Activated T-cell treated with anti-CD3 and anti-CD28 coated beads for 24 hours (primary cell): ENCODE measurements at places on chromosomes 12 and 14.

- DNase-seq = no peak
Observed at GRCh38 chr14:102882226-102882906, 40.1 kb upstream of the AMN start.

DNA sequence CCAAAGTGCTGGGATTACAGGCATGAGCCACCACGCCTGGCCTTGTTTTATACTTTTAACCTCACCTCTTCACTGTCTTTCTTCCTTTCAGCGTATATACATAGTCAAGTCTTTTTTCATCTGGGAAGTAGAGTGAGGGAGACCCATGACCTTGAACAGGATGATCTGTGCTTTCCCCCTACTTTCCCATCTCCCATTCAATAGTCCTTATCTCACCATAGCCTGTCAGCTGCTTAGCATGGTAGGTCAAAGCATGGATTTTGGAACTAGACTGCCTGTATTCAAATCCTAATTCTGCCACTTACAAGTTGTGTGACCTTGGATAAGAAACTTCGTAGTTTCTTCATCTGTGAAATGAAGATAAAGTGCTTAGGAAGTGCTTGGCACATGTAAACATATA, 96.4 kb upstream of the MON2 start:
- no peak for DNase-seq

- no peak for DNase-seq
Observed at GRCh38 chr12:82862876-82863649, 176.4 kb downstream of the TMTC2 start.

DNA sequence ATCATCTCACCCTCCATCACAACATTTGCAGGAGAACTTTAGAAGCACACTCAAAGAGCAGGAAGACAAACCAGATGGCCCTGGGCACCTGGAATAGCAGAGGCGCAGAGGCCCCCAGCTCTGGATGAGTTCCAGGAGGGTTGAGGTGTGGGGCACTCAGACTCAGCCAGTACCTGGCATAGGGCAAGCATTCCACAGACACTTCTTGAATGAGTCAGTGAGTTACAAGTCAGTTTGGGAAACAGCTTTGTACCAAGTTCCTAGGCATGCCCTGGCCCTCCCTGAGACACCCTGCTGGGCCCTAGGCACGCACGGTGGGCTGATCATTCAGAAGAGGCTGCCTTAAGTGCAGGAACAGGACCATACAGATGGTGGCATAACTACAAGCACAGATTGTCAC, 54.3 kb downstream of the MAP3K9 start:
- no peak for DNase-seq

DNA sequence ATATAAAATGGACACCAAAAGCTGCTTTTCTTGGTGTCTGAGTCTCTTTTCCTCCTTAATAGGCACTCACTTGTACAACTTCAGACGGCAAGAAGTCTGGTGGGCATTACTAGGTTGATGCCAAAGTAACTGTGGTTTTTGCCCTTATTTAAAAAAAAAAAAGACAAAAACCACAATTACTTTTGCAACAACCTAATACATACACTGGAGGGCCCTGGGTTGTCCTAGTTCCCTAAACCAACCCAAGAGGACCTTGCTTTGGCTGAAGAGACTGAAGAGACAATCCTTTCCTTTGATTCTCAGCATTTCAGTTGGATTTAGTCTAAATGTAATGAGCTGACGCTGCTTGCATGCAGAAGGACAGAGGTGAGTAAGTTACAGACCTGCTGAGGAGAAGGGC, 16.2 kb upstream of the PLEKHG3 start:
- no peak for DNase-seq

DNA sequence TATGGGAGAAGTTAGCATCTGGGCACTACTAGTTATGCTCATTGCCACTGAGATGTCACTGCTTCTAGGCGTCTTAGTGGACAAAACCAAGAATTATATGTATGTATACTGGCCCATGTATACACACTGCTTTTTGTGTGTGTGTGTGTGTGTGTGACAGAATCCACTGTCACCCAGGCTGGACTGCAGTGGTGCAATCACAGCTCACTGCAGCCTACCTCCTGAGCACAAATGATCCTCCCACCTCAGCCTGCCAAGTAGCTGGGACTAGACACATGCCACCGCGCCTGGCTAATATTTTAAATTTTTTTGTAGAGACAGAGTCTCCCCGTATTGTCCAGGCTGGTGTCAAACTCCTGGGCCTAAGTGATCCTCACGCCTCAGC, 25.2 kb downstream of the LIMA1 start:
- no peak for DNase-seq

DNA sequence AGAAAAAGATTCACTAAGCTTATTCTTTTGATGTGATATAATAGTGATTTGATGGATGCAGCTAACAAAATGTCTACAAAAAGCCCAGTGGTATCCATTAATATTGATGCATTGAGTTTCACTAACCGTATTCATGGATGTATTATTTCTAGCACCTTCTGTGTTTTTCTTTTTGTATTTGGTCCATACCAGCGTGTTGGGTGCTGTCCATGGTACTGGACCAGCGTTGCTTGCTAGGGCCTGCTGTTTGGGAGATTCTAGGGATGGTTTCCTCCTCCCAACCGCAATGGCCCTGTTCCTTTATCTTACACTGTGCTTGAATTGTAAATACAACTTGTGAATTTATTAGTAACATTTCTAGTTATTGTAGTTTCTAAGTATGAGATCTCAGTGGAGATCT, 31.7 kb downstream of the ANO4 start:
- no peak for DNase-seq

GRCh38 chr12:57630891-57631433, 2.0 kb downstream of the B4GALNT1 start:
- no peak for DNase-seq
